Fibroblast of skin of left quadriceps (primary cell): ENCODE measurements at places on chromosomes 3 and 15.
A peak's percentile ranks its signal among the peaks of the same experiment; 100 is the strongest.

- DNase-seq, result no peak
Measured at GRCh38 chr3:186427627-186428281, 65.7 kb upstream of the DGKG start.

DNA sequence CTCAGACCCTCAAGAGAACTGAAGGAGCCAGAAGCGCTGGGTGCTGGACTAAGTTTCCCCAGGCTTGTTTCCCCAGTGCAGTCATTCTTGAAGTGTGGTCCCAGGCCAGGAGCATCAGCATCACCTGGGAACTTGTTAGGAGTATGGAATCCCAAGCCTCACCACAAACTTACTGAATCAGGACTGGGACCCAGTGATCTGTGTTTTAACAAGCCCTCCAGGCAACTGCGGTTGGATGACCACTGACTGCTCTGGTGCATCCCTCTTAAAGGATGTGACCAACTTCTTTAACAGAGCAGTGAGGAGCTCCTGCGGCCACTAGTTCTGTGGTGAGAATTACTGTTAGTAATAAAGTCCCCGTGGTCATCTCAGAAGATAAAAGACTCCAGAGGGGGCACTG lies 62.4 kb upstream of the DAZL start:
- no peak for DNase-seq

DNA sequence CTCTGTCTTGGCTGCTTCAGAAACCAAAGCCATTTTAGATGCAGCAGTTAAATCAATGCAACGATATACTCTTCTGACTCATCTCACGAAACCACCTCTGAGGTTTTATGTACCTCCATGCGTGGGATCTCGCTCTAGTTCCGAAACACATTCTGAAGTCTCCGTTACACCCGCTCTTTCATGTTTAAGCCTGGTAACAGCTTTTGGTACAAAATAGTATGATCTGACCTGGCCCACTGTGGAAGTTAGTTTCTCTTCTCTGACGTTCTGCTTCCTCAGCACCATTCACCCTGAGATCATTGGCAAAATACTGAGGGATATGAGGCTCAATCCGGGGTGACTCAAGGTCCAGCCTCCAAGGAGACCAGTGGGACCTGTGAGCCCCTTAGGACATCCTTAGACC lies 121.9 kb downstream of the TMEM266 start:
- no peak for DNase-seq

GRCh38 chr15:43143203-43143941 lies 10.0 kb downstream of the TMEM62 start:
- DNase-seq, result no peak

GRCh38 chr15:88624156-88624970 lies 3.2 kb downstream of the AEN start:
- DNase-seq, result peak; percentile 36

- DNase-seq, result peak; percentile 69
Measured at GRCh38 chr3:61813636-61814035, 252.3 kb downstream of the PTPRG start.

- DNase-seq, result no peak
Measured at GRCh38 chr3:186458306-186459107, 85.7 kb downstream of the CRYGS start.
